ENCODE measurements at places on chromosomes 2 and 18.

GRCh38 chr2:96233436-96233835, 24.8 kb upstream of the STARD7 start:
- no peak for DNase-seq

- peak; percentile 88 for DNase-seq
Observed at GRCh38 chr2:128396500-128396891, 77.8 kb upstream of the HS6ST1 start.

DNA sequence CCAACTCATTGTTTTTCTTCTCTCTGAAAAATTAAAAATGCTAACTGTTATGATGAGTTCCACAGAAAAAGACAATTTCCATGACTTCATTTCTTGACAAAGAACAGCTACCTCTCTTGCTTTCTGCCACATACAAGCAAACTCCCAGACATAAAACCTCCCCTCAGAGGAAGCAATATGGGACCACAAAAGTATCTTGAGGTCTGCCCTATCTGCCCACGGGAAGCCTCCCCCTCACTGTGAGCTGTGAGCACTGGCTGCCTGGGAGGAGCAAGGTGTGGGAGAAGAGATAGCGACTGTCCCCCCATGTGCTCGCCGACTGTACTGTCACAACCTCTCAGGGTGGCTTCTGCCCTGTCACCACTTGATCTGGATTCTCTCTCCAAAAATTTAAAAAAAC, 69.7 kb upstream of the NRP2 start:
- no peak for DNase-seq

DNA sequence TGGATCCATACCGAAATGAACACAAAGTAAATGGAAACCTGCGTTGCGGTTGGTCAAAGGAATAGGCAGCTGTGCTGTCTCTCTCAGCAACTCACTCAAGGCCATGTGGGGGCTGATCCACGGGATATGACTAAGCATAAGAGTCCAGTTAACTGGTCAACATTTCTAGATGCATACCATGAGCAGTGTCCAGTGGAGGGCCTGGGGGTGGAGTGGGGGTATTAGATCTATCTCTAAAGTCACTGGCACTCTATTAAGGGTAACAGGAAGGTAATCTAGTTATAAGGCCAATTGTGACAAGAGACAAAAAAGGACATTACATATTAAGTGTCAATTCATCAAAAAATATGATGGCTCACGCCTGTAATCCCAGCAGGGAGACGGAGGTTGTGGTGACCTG, 136.8 kb downstream of the TTC32 start:
- no peak for DNase-seq

- no peak for DNase-seq
Observed at GRCh38 chr18:41072946-41073345, 882.1 kb upstream of the PIK3C3 start.

DNA sequence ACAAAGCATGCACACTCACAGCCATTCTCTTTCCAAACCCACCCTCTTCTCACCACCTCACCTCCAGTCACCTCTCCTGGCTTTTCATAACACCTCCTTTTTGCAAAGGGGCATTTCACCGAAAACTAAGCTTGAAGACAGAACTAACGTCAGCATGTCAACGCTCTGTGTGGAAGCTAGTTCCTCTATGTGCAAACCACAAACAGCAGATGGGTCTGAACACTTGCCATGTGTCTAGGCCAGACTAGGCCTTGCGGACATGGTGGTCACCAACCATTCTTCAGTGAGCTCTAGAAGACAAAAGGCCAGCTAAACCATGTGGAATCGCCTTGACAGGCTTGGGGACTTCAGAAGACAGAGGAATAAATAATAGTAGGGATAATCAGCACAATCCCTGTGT, 148.5 kb downstream of the TXNL1 start:
- no peak for DNase-seq

DNA sequence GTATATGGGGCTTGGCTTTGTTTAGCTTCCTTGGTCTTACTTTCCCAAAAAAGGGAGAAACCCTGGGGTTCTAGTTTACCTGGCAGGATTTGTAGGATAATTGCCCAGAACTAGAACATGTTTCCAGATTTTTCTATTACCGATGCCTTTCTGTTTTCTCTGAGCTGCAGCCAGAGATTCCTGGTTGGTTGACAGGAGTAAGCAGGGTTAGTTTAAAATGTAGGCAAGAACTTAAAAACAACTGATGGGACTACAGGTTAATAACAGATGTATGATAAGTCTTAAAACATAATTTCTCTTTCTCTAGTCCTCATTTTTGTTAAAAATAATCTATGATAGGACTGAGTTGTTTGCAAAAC, 38.9 kb upstream of the GMCL1 start:
- DNase-seq: no peak

- DNase-seq: no peak
Observed at GRCh38 chr2:62424899-62425298, 81.1 kb downstream of the TMEM17 start.

DNA sequence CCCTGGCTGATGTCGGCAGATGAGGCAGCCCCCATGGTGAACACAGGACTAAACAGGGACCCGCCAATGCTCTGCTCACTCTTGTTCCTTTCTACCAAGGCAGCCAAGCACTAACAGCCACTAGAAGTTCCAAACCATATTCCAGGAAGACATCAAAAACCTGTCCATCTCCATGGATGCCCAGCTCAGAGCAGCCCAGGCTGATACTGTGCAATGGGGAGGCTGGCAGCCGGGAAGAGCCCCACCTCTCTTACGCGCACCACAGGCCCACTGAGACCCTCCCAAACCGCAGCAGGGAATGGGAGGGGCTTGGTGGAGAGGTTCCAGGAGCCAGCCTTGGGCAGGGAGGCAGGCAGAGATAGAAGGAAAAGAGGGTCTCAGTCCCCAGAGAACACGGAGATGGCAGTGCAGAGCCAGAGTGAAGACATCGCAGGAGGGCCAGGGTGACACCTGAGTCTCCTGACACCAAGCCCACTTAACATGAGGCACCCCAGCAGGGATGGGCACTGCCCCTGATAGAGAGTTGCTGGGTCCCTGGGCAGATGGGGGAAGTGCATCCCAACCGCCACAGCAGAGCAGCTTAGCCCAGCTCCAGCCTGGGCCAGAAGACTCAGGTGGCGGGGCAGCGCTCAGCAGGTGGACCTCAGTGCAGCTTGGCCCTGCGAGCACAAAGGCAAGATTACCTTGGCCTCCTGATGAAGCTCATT, 3.4 kb downstream of the HS6ST1 start:
- DNase-seq: no peak

GRCh38 chr2:235864733-235865515, 303.3 kb downstream of the GBX2 start:
- no peak for DNase-seq

GRCh38 chr2:20634507-20635112, 16.3 kb downstream of the HS1BP3 start:
- DNase-seq: peak; percentile 58
